ENCODE measurements at places on chromosomes 7 and 10. TPM values are rescaled to one million over a fixed set of nuclear protein-coding genes. Genes with fewer than 3 reads are reported as not detected.

Gene PRSS2
- not detected for total RNA-seq

Gene RBP3
- total RNA-seq = not detected

Gene COL1A2
- total RNA-seq = not detected

Gene TMEM26
- total RNA-seq = 0.06 TPM

Gene ZNF33A
- 9.1 TPM for total RNA-seq

Gene NEUROG3
- not detected for total RNA-seq

Gene TES
- total RNA-seq = 54.0 TPM
